Inflammatory macrophage treated with lipopolysaccharide for 1 hour (primary cell): ENCODE measurements at places on chromosomes 5 and 9.

GRCh38 chr5:78611126-78611605 lies 37.4 kb downstream of the LHFPL2 start:
- DNase-seq, result no peak

DNA sequence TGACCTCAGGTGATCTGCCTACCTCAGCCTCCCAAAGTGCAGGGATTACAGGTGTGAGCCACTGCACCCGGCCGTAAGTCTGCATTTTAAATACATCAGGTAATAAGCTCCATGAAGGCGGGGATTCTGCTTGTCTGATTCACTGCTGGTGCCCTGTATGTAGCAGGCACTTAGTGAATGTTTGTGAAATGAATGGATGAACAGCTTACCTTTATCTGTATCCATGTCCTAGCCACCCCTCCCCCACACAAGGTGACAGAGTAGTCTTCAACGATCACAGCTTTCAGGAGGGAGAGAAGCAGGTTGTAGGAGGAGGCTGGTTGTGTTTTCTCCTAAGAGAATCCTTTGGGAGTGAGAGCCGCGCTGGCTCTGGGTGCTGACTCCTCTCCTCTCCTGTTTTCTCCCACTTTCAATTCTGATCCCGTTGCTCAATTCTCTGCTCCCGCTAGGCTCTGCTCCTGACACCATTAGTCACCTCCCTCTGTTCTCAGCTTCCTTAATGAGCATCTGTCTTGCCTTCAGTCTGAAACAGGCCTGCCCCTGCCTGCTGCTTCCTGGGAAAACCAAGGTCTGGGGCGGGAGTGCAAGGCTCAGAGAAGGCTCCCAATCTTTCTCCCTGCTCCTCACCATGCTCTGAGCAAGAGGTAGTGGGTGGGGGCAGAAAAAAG lies 88.8 kb upstream of the CTNNA1 start:
- peak; percentile 52 for DNase-seq

GRCh38 chr5:2752821-2753439 lies 1.5 kb upstream of the IRX2 start:
- DNase-seq, result no peak

DNA sequence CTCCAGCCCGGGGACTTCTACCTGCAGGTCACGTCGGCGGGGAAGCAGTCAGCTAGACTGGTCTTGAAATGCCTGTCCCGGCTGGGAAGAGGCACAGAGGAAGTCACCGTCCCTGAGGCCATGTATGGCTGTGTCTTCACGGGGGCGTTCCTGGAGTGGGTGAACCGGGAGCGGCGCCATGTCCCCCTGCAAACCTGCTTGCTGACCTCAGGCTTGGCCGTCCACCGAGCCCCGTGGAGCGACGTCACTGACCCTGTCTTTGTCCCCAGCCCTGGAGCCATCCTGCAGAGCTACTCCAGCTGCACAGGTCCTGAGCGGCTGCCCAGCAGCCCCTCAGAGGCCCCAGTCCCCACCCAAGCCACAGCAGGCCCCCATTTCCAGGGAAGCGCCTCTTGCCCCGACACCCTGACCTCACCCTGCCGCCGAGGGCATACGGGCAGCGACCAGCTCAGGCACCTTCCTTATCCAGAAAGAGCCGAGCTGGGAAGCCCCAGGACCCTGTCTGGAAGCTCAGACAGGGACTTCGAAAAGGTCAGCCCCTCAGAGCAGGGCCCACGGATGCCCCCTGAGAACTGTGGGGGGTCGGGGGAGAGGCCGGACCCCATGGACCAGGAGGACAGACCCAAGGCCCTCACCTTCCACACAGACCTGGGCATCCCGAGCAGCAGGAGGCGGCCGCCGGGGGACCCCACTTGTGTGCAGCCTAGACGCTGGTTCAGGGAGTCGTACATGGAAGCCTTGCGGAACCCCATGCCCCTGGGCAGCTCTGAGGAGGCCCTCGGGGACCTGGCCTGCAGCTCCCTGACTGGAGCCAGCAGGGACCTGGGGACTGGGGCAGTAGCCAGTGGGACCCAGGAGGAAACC lies 47.8 kb downstream of the PLEKHG4B start:
- no peak for DNase-seq

- DNase-seq, result peak; percentile 4
These were observed 96.1 kb downstream of the CYFIP2 start for GRCh38 chr5:157362012-157362411.

DNA sequence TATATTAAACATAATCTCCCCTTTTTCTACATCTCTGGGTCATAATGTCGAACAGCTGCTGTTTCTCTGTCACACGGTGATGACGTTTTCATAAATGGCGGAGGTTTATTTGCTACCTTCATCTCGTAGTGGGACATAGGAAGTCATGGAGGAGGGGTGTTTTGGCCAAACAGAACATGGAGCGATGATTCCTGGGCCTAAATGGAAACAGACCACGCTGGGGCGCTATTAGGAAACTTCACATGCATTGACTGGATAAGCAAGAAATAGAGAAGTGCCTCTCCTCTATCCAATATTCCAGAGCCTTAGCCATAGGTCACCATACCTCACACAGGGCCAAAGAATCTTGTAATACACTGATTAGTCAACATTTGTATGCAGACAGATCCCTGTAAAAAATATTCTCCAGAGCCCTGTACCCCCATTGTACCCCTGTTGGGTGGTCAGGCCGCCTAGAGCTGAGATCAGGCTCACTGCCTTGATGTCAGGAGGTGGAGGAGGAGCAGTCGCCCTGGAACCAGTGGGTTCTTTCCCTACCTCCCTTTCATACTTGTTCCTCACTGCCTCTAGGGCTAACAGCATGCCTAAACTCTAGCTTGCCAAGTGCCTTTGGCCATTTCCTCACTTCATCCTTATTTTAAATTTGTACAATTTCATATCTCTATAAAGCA lies 77.8 kb upstream of the SPIN1 start:
- peak; percentile 74 for DNase-seq

- DNase-seq, result no peak
These were observed 20.4 kb downstream of the FBXO10 start for GRCh38 chr9:37555786-37556185.

GRCh38 chr5:131952301-131952857 lies 6.9 kb upstream of the MEIKIN start:
- no peak for DNase-seq

DNA sequence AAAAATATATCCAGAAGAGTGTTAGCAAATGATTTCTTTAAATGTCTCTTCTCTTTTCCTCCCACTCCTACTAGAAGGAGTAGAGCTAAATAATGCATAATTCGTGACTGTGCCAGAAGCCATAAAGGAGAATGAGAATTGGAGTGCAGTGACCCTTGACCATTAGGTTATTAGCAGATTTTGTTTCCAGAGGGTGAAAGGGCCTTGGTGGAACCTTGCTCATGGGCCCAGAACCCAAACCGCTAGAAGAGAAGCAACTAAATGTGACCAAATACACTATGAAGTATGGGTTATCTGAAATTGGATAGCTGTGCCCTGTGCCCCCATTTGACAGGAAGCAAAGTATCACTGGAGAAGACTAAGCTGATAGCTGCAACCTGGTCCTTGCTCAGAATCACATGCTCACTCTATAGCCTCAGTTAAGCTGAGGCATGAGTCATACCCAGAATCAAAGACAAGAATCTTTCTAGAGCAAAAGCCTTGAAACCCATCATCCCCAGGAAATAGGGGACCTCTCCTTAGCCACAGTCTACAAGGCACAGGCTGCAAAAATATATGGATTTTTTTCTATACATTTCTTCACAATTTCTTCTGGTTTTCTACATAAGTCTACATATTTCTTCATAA lies 36.3 kb downstream of the CAPSL start:
- DNase-seq, result peak; percentile 32

DNA sequence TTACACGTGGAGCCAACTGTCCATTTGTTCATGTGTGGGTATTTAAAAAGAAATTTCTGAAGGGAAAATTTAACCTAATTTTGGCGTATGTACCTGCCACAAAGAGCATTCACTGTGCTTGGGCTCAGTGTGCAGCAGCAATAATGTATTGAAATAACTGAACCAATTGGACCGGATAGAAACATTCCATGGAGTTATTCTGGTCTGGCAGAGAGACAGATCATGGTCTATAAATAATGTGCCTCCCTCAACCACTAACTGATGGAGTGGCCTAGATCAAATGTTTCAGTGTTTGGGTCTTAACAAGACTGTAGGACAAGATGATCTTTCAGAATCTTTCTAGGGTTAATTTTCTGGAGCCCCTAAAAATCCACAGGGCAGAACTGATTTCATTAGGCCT lies 469.7 kb downstream of the PRELID2 start:
- no peak for DNase-seq

DNA sequence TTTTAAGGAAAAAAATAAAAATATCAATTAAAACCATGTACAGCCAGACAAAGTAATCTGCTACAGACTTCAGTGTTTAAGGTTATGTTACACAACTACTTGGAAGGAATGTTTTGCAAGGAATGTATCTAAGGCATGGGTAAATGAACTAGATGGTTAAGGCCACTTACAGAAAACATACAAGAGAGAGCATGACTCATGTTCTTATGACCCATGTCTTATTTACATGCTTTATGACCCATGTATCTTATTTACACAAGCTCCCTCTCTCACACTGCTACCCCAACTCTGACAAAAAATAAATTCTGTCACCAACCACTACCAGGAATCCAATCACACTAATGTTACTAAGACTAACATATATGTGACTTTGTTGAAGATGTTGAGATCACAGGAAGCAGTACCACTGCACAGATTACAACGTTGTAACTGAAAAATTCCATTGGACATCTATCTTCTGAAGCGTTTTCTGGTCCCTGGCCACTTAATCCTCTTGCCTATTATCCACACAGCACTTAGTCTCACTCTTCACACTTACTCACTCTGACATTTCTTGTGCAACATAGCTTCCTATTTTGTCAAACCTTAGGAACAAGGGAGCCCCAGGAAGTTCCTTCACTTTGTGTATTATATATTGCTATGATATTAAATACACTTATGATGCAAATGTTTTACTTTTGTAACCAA lies 1630.1 kb upstream of the C9orf72 start:
- DNase-seq, result no peak

DNA sequence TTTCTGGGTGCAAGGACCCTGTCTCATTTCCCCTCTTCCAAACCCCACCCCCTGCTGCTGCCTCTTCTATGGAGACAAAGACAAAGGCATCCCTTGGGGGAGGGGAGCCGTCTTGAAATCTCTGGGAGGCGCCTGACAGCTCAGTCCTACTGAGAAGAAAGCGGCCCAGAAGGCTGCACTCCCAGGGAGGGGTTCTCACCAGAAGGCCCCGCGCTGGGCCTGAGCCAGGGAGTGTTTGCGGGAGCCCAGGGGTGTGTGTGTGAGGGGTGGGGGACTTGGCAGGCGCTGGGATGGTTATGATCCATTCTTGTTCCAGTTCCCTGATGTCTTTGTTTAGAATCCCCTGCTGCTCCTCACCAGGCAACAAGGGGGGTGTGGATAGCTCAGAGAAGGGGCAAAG lies 45.7 kb upstream of the ALDH1B1 start:
- DNase-seq, result no peak

- DNase-seq, result no peak
These were observed 654 bp downstream of the ADAMTS2 start for GRCh38 chr5:179344431-179345182.

DNA sequence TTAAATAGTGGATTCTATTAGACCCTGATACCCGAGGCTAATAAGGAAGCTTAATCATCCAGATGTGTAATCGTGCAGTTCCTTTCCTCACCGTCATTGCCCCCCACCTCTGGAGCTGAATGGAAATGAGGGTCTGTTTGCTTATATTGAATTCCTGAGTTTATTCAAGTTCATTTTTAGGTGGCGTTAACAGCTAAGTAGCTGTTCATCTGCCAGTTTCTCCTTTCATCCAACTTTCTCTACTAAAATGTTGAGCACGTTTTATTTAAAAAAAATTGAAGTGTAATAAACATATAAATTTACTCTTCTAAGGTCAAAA lies 291.0 kb downstream of the DOCK8 start:
- DNase-seq, result no peak

- no peak for DNase-seq
These were observed 7.2 kb downstream of the B4GALT7 start for GRCh38 chr5:177607115-177607451.

- no peak for DNase-seq
These were observed 476.8 kb upstream of the SMARCA2 start for GRCh38 chr9:1538301-1538700.

DNA sequence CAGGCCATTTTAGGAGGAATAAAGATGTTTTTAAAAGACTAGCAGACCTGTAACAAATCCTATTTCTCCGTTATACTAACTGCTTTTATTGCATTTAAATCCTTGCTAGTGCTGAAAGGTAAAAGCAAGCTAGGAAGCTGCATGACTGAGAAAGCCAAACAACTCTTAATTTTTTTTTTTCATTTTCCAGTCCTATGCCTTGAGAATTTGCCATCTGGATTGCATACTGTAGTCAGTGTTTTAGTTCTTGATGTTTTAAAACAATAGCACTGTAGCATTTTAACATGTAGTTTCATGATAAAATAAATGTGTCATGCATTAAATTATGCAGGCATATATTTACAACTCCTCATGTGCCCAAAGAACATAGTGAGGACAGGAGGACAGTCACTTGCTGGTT lies 108.4 kb upstream of the FGF10 start:
- DNase-seq, result no peak
